GM12892 (cell line): ENCODE measurements at places on chromosomes 3 and 15.

DNA sequence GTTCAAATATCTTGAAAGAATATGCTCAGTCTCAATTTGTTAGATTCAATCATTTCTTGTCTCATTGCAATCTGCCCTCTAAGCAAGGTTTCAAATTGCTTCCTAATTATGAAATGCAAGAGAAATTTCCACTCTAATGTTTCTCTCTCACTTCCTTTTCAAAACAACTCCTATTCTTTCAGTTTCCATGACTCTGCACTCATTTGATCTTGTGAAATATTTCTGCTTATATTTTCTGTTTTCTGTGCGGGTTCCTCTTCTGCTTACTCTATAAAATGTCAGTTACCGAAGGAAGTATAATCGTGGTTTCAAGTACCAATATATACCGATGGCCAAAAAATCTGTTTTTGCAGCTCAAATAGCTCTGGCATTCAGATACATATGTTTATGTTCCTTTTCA is 521.9 kb upstream of the NAALADL2 start:
- DNase-seq = no peak

DNA sequence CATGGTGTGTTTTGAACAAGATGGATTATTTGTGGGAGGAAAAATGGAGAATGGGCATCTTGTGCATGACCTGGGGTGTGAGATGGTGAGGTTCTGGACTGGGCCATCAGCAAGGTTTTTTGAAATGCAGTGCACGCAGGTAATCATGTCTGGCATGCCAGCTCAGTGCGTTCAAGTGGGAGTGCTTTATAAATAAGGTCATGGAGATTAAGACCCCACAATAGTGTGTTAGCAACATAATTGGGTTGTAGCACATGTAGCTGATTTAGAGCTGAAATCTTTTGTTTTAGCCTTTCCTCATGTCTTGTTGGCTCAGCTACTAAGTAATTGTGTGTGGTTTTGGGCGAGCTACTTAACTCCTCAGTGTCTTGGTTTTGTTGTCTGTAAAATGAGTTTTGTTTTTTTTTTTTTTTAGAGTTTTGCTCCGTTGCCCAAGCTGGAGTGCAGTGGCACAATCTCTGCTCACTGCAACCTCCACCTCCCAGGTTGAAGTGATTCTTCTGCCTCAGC is 3.9 kb upstream of the CACNA1D start:
- DNase-seq = no peak

- DNase-seq = no peak
Observed at GRCh38 chr3:139732729-139733128, 55.0 kb upstream of the NMNAT3 start.

- DNase-seq = peak; percentile 20
Observed at GRCh38 chr3:191329654-191330529, at the start of gene UTS2B. Gene UTS2B, minus strand, starts transcription at chr3:191330526. Its CDS starts 48,337 bp downstream, at chr3:191282189.
